ENCODE measurements at places on chromosomes 12 and 14. TPM values are rescaled to one million over a fixed set of nuclear protein-coding genes. Genes with fewer than 3 reads are reported as not detected.

The MYRFL gene
- total RNA-seq = not detected

The VPS33A gene
- 17.7 TPM for total RNA-seq

The C14orf93 gene
- total RNA-seq = 8.4 TPM

The KLRB1 gene
- 3.3 TPM for total RNA-seq

The GARIN6 gene
- total RNA-seq = not detected

The ABCC9 gene
- 32.6 TPM for total RNA-seq

The DHRS2 gene
- 0.61 TPM for total RNA-seq

The LALBA gene
- not detected for total RNA-seq

The MGP gene
- total RNA-seq = 472 TPM

The BDKRB2 gene
- total RNA-seq = 1.5 TPM

The PMCH gene
- not detected for total RNA-seq

The KRT6C gene
- total RNA-seq = not detected

The PTGR2 gene
- total RNA-seq = 12.9 TPM

The LRCOL1 gene
- 1.8 TPM for total RNA-seq

The C12orf42 gene
- total RNA-seq = not detected

The BIN2 gene
- total RNA-seq = 26.1 TPM

The GLI1 gene
- total RNA-seq = 1.4 TPM

The ARHGDIB gene
- total RNA-seq = 228 TPM

The PPM1H gene
- total RNA-seq = 8.0 TPM

The PMEL gene
- total RNA-seq = 4.9 TPM

The KRT73 gene
- total RNA-seq = 0.52 TPM

The KCNA5 gene
- total RNA-seq = 1.8 TPM

The SOAT2 gene
- not detected for total RNA-seq

The OR6C2 gene
- not detected for total RNA-seq

The KCNA1 gene
- not detected for total RNA-seq

The RTN1 gene
- 9.6 TPM for total RNA-seq

The C12orf75 gene
- 5.9 TPM for total RNA-seq

The SLCO1B1 gene
- total RNA-seq = not detected

The RBM19 gene
- total RNA-seq = 36.4 TPM

The GPD1 gene
- 32.9 TPM for total RNA-seq

The NANOG gene
- total RNA-seq = not detected

The SLC6A13 gene
- 3.9 TPM for total RNA-seq

The ACVRL1 gene
- 223 TPM for total RNA-seq

The CEP128 gene
- total RNA-seq = 6.1 TPM

The SERPINA5 gene
- total RNA-seq = 0.41 TPM

The FOXA1 gene
- 20.6 TPM for total RNA-seq

The CLEC4E gene
- total RNA-seq = 16.8 TPM

The SLC5A8 gene
- total RNA-seq = 2.8 TPM

The SLC25A47 gene
- total RNA-seq = not detected

The ACSM4 gene
- not detected for total RNA-seq

The PARPBP gene
- 2.1 TPM for total RNA-seq

The SYCP3 gene
- total RNA-seq = 0.64 TPM

The PLEKHG3 gene
- 34.5 TPM for total RNA-seq

The CELA1 gene
- not detected for total RNA-seq

The PAPLN gene
- total RNA-seq = 20.2 TPM

The TPH2 gene
- total RNA-seq = not detected

The LTBP2 gene
- 117 TPM for total RNA-seq

All from upper lobe of right lung (tissue), 1 donor.